Cortex of kidney (tissue), 1 donor: ENCODE measurements at places on chromosomes 1 and 21.

- no peak for DNase-seq
Measured at GRCh38 chr1:58412071-58412580, 134.4 kb downstream of the OMA1 start.

GRCh38 chr1:54500107-54500431 is 48.0 kb upstream of the ACOT11 start:
- no peak for DNase-seq

DNA sequence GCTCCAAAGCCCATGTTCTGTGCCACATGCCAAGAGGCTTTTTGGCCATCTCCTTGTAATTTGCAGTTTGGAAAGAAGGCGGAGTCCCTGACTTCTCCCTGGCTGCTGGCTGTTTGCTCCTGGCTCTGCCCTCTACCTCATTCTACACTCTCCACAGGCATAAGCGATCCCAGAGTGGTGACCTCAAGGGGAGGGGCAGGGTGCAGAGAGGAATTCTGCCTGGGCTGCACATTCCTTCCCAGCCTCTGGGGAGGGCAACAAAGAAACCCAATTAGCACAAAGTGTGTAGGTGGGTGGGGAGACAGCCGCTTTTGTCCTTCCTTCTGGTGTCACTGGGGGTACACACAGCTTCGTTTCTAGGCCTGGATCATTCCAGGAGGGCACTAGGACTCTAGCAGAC is 95.3 kb downstream of the HIVEP3 start:
- no peak for DNase-seq

- DNase-seq, result no peak
Measured at GRCh38 chr1:181514298-181515290, 31.3 kb downstream of the CACNA1E start.

DNA sequence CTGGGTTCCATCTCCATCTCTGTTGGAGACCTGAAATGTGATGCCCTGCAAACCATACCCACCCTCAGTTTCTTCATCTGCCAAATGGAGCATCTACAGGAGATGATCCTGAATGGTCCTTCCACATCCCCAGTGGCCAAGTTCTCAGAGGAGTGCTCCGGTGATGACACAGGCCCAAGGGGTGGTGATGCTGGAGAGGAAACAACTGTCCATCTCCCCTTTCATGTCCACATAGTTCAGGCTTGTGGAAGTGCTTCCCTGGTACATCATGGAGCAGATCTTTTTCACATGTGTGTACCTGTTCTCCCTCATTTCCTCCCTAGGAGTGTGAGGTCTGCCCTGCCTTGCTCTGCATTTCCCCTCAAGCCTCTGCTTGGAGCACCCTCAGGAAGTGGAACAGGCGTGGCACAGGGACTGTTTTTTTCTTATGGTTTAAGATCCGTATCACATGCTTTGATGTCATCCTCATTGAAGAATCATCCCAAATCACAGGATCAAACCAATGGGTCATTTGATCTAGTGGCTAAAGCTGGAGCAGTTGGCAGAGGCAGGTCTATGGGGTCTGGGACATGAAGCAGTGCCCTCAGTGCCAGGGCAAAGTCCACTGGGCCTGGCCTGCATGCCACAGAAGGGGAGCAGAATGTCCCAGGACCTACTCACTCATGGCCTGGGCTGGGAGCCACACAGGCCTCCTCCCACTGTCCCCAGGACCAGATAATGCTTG is 8.2 kb upstream of the TRIM63 start:
- DNase-seq, result no peak

DNA sequence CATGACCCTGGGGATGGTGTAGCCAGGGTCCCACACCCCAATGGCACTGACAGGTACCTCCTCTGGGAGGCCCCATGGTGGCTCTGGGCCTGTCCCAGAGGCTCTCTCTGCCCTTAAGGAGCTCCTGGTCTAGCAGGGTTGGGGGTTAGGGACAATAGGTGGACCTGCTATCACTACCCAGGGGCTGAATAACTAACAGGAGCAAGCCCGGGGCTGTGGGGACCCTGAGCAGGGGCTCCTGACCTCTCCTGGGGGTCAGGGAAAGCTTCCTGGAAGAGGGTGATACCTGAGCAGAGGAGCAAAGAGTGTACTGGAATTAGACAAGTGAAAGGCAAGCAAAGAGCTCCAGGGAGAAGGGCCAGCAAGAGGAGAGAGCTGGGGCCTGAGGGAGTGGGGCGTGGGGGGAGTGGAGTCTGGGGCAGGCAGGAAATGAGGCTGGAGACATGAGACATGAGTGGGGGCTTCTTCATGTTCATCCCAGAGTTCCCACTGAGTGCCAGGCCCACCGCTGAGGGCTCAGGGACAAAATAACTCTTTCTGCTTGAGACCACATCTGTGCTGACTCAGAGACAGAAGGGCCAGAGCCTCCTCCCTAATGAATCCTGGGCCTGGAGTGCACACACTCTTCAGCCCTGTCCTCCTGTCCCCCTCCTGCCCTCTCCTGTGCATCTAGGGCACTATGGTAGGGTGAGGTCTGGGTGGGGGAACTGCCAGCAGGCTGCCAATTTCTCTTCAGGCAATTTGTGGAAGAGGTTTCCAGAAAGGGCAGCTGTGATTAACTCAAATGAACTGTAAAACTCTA is 517.6 kb downstream of the PTPRU start:
- no peak for DNase-seq

DNA sequence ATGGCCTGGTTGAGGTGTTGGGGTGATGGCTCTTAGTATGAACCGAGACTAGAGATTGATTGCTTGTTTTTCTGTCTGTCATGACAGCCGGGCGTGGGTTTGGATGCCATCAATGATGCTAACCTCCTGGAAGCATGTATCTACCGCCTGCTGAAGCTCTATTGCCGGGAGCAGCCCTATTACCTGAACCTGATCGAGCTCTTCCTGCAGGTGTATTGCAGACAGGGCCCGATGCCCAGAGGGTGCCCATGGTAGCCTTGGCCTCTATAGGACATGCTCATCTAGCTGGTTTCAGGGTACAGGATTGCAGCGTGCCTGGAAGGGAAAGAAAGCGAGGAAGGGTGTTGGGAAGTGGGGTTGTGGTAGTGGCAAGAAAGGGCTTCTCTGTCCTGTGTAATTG is 2.6 kb upstream of the RUSC1 start:
- DNase-seq, result no peak

- no peak for DNase-seq
Measured at GRCh38 chr1:33123266-33123665, 42.3 kb downstream of the AZIN2 start.

DNA sequence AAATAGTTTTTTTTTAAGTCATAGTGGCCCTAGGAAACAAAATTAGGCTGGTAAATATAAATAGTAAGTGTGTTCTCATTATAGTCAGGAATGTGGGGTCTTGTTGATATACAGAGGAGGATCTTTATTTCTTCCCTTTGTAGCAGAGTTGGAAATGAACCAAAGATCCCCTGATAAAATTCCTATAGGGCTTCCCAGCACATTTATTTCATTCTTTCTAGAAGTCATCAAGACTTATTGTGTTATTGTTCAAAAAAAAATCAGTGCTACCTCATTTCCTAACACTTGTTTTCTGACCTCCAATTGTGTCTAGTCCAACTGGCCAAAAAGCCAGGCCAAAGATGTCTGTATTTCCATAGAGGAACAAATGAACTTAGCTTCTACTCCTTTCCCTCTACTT is 7.6 kb upstream of the PLEKHO1 start:
- DNase-seq, result no peak

GRCh38 chr1:168053681-168054080 is 83.0 kb downstream of the GPR161 start:
- DNase-seq, result no peak
